T-helper 2 cell treated with Interferon-gamma antibody and Interleukin-4, amounts not matched to agents 5 μg/mL and 100 μg/mL, for 36 hours (primary cell): ENCODE measurements at places on chromosomes 4 and X.

GRCh38 chrX:27132862-27133261 lies 330.3 kb downstream of the PPP4R3C start:
- no peak for DNase-seq

DNA sequence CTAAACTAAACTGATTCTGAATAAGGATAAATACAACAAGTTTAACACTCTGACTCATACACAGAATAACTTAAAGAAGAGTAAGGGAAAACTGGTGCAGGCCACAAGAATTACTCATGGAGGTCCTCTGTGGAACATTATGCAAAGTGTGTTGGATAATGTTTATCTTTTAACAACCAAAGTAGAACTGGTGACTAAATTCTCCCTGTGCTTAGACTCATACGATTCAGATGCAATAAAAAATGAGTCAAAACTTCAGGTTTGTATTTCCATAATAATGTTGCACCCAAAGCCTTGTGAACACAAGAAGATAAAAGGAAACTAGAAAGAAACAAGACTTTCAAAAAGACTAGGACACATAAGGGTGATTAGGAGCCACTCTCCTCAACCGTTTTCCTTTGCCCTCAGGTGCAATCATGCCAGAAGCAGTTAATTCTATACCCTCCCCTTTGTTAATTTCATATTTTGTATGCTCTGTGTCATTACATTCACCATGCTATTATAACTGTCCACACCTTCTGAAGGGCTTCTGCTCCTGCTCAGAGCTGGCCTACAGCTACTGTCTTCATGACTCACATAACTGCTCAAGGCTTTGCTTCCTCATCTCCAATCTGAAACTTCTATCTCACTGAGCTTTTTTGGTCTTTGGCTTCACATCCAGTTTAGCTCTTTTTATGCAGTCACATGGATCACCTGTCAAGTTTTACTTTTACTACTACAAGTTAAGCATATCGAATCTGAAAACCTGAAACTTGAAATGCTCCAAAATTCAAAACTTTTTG lies 60.2 kb downstream of the KCNIP4 start:
- DNase-seq, result no peak

- DNase-seq, result no peak
Observed at GRCh38 chrX:136193771-136194170, 46.4 kb downstream of the FHL1 start.

- DNase-seq, result no peak
Observed at GRCh38 chr4:87052615-87053014, 117.8 kb downstream of the AFF1 start.

GRCh38 chr4:126777649-126778048 lies 855.1 kb upstream of the INTU start:
- DNase-seq, result no peak

DNA sequence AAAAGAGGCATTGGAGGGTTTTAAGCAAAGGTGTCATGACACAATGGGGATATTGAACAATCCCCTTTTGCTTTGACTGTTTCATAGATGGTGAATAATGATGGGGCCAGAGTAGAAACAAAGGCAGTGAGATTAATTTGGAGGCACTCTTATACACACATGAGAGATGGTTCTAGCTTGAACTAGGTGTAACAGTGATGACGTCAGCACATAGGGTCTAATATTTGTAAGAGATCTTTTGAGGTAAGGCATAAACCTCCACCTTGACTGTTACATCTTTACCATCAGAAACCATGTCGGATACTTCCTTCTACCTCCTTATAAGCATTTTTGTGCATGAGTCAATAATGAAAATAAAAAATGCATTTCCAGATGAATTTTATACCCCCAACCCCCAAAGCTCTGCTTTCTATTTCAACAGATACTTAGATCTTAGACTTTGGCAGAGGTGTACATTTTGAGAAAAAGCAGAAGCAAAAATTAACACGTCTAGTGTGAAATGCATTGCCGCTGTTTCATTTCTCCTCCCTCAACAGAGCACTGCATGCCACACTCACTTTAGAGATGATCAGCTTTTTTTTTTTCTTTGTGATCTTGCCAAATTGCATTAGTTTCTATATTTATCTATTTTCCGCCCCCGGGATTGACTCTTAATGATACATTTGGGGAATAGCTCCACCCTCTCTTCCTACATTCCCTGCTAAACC lies 87.2 kb downstream of the HS3ST1 start:
- no peak for DNase-seq

DNA sequence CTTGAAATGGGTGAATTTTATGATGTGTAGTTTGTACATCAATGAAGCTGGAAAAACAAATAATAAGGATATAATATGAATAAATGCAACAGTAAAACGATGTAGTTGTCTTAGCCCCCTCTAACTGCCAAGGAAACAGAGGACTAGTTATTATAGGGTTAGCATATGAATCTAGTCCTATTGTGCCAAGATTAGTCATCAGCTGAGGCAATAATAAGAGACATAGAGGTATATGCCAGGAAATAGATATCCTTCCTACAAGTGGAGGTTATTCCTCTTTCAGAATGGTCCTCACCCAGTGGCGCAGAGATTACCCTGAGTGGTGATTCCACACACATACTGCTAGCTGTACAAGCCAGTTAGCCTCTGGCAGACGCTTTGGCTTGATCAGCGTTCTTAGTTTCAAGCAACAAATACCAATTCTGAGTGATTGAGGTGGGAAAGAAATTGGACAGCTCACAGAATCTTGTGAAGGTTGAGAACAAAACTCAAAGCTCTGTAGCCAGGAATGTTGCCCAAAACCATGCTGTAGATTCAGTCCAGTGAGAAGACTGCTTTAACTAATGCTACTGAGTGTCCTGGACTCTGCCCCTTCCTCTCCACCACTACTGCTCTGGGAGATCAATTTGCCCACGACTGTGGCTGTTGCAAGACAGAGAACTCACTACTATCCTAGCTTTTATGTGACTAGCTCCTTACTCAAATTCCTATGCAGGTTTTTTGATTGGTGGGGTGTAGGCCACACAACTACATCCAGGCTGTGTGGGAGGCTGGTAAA lies 27.0 kb upstream of the ZNF280C start:
- DNase-seq, result no peak

DNA sequence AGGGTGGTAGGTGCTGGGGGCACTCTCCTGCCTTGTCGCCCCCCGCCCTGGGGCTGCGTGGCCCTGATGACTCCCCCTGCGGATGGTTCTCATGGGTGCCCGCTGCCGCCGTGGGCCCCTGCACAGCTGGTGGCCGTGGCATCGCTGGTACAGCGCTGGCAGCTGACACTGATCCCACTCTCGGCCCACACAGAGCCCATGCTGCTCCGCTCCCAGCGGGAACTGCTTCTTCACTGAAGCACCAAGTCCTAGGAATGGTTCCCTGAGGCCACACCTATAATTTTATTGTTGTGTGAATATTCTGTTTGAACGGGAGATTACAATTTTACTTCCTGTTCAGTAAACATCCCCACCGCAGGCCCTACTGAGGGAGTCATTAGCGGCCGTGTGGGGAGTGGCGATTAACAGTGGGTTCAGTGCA lies 138.6 kb upstream of the NKX1-1 start:
- DNase-seq, result no peak

DNA sequence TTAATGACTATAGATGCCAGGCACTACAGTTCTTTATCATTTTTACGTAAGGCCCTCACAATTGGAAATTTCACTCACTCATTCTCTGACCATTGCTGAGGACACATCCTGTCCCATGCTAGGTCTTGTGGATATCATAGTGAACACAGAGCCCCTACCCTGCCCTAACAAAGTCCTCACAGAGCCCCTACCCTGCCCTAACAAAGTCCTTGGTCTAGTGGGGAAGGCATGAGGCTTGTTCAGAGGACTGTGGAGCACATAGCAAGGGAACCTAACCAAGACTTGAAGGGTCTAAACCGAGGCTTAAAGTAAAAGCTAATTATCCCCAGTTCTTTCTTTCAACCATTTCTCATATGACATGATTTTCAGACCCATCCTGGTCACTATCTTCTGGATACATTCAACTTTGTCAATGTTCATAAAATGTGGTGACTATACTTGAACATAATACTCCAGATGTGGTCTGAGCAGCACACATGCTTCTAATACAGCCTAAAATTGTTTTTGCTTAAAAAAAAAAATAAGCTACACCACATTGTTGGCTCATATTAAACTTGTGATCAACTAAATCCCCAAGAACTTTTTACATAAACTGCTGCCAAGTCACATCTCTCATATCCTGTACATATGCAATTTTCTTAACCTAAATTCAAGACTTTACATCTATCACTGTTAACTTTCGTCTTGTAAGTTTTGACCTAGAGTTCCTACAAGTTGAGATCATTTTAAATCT lies 77.0 kb downstream of the GPC3 start:
- no peak for DNase-seq
